Stimulated activated effector memory CD8-positive, alpha-beta T cell treated with anti-CD3 and anti-CD28 coated beads, Interleukin-12 subunit alpha, Interleukin-12 subunit beta, amount 100 ng/mL, for 72 hours (primary cell): ENCODE measurements at places on chromosomes 5 and 9.

GRCh38 chr9:9997585-9997984, 615.2 kb downstream of the PTPRD start:
- DNase-seq = no peak

GRCh38 chr5:164563370-164563769, 1058.0 kb downstream of the MAT2B start:
- DNase-seq = no peak

- no peak for DNase-seq
Observed at GRCh38 chr9:136323371-136323789, 4.0 kb upstream of the GPSM1 start.

- peak; percentile 85 for DNase-seq
Observed at GRCh38 chr9:91775011-91775707, 174.9 kb downstream of the ROR2 start.

DNA sequence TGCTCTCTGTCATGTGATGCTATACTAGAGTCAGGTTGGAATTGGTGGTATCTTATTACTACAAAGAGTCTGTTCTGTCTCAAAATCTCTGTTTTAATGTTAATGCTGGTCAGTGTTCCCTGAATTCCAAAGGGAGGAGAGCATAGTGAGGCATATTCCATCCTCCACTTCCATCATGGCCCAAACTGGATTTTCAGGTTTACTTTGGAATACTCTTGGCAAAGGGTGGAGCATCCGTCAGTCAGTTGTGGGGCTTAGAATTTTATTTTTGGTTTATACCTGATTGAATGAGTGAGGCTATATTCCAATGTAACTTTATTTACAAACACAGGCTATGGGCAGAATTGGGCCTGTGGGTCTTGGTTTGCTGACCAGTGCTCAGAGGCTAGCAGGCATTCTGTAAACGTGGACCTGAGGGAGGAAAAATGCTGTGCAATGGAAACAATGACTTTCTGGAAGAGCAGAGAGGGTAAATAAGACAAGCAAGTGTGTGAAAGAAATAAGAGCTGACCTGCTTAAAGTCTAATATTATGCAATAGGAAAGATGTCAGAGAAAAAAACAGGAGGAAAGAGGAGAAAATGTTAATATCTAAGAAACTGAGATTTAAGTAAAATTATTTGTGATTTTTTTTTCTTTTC, 106.2 kb upstream of the CLINT1 start:
- DNase-seq = no peak

DNA sequence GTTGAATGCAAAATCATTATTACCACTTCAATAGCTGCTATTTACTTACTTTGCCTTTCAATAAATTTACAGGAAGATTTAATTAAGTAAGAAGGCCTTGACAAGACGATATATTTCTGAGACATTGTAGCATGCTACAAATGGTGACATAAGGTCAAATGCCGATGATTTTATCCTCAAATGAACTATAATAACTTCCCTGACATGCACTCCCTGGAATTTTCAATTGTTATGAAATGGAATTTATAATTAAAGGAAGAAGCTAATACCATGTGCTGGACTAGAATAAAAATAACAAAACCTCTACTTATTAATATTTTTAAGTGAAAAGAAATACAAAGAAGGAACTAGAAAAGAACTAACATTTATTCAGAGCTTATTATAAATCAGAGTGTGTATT, 30.2 kb upstream of the ITGA1 start:
- no peak for DNase-seq

DNA sequence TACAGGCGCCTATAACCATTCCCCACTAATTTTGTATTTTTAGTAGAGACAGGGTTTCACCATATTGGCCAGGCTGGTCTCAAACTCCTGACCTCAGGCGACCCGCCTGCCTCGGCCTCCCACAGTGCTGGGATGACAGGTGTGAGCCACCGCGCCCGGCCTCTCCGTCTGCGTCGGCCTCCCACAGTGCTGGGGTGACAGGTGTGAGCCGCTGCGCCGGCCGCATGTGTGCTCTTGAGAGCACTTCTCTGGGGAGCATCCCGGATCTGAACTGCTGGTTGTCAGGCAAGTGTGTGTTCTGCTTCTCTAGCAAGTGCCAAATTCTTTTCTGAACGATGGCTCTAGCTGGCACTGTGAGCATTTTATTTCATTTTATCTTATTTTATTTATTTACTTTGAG, 3.7 kb upstream of the ENTPD2 start:
- DNase-seq = no peak

DNA sequence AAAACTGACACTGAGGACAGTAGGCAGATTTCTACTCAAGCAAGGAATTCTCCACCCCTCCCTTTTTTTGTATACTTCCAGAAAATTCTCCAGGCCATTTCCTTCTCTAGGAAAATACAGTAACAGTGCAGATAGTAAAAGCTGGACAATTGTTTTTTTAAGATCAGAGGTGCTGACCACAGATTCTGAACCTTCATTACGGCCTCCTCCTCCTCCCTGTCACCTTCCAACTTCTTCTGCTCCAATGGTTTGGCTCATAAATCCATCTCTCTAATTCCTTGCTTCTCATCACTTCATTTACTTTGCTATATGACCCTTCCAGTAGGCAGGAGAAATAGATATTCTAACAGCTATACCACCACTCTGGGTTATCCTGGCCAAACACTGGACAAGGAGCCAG, 220.6 kb downstream of the FBN2 start:
- DNase-seq = no peak

GRCh38 chr5:138574744-138575193, 432 bp downstream of the HSPA9 start:
- no peak for DNase-seq

- no peak for DNase-seq
Observed at GRCh38 chr5:33457126-33457525, 16.4 kb downstream of the TARS1 start.

DNA sequence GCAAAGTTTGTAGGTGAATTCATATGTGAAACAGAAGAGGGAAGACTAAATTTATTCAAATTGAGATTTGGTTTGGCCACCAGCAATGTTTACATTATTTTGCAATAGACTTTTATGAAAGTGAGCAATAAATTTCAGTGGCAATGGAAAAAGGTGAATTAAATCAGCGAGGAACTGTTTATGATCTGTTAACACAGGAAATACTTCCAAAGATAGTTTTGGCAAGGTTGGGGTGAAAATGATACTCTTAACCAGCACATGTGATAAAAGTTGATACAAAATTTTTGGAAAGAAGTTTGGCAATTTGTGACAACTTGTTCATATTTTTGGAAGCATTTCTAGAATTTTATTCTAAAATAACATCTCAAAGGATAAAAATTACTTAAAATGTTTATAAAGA, 119.8 kb downstream of the ARHGEF28 start:
- no peak for DNase-seq
